ENCODE measurements at places on chromosomes 7 and 10.
A peak's percentile ranks its signal among the peaks of the same experiment; 100 is the strongest.

DNA sequence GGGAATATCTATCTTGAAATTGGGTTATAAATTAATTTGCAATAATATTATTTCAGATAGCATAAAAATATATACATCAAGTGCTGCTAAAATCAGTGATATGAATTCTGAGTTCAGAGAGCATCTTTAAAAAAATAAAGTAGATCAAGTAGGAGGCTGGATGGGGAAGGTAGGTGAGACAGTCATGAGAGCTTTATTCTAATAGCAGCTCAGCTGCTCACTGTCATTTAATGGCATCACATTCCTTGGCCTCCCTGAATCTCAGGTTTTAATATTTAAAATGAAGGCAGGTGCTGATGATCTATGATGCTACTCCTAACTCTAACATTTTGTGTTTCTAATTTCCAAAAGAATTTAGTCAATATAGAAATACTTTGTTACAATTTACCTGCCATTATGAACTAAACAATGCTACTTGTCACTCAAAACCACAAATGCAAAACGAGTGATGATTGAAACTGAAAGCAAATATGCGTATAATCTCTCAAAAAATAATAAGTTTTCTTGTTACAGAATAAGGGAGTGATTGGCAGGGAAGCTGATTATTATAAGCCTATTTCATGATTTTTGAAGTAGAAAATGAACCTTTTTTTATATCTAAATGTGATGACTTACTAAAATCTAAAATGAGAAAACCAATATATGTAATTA lies 147.6 kb upstream of the CSTF2T start:
- DNase-seq, result no peak

GRCh38 chr7:19709249-19709578 lies 377 bp upstream of the POLR1F start:
- no peak for DNase-seq

- no peak for DNase-seq
Measured at GRCh38 chr7:4519819-4520520, 162.1 kb upstream of the FOXK1 start.

GRCh38 chr10:102643336-102644065 lies 778 bp upstream of the TRIM8 start:
- DNase-seq, result no peak

GRCh38 chr7:151010307-151011096 lies 13.8 kb downstream of the ATG9B start:
- DNase-seq, result no peak

DNA sequence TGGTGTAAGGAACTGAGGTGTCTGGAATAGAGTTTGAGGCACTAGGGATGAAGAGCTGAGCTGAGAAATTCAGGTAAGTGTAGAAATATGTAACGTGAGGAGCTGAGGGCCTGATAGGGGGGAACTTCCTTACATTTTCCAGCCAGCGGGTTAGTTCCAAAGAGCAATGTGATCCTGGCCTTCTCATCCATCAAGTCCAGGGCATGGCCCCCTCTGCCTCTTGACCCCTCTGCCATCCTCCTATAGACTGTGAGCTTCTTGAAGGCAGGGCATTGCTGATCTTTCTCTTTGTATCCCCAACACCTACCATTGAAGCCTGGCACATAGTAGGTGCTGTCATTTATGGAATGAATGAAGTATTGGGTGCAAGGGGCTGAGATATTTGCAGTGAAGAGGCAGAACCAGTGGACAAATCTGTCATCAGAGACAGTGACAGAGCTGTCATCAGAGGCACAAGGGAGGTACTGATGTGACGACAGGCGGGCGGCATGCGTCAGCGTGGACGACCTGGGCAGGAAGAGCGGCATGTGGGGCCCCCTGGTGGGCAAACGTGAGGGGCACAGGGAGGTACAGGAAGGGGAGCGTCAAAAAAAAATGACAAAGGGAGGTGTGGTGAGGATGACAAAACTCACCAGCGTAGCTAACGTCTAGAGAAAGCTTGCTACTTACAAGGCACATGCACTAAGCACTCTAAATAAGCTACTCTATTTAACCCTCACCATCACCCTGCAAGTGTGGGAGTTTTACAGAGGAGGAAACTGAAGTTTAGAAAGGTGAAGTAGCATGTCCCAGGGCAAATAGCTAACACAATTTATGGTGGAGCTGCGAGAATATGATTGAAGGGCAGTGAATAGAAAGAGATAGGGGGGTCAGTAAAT lies 5.2 kb upstream of the CAMK2G start:
- DNase-seq, result peak; percentile 89

- no peak for DNase-seq
Measured at GRCh38 chr7:33905389-33906032, at the start of gene BMPER. Gene BMPER (plus strand): TSS chr7:33905539. CDS start chr7:33905614, 75 bp downstream.

GRCh38 chr7:83532219-83532618 lies 116.7 kb downstream of the SEMA3E start:
- no peak for DNase-seq

DNA sequence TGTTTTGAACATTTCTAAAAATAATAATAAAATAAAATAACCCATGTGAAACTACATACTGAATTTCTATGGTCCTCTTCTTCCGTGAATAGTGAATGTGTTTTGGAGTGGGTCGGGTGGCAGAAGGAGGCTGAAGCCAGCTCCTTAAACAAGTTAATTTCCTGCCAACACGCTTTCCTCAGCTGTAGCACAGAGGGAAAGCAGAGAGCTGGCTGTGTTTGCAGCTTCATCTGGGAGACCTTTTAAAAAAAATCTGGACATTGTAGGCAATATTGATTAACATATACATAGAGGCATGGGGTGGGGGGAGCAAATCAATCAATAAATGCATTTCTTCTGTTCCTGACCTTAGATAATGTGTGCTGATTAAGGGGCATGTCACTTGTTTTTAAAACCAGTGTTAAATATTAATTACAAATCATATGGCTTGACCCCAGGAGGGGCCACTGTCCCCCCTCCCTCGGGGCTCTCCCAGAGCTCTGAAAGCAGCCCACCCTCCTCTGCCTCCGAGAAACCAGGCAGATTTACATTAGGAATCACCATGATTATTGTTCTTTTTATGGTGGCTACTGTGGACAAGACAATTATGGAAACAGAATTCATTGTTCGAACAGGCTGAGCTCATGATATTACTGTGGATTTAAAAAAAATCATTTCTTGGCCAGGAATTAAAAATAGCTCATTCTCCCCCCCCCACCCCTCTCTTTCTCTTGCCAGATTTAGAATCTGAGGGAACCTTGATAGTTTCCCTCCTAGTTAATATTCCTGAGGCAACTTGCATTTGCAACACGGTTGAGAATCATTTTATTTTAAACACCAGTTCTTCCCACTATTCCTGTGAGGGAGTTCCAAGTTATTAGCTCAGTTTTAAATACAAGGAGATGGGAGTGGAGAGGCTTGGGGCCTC lies 100.5 kb upstream of the CARD11 start:
- DNase-seq, result no peak

- no peak for DNase-seq
Measured at GRCh38 chr10:14385596-14386593, 55.2 kb upstream of the FRMD4A start.

- DNase-seq, result no peak
Measured at GRCh38 chr7:20441346-20441745, 110.6 kb downstream of the ITGB8 start.

DNA sequence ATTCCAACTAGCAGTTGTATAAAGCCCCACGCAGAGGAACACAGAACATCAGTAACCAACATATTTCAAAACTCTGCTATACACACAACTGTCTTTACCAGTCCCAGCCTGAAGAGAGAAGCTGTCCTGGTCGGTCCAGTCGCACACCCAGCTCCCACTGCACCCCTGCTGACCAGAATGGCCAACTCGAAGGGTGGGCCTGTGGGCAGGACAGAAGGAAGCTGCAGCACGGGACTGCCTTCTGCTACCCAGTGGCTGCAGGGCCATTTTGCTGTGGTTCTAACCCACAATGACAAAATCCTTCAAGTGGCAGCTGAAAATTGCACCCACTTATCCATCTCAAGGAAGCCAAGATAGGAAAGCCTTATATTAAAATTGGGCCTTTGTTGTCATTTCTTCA lies 48.2 kb downstream of the GSDME start:
- DNase-seq, result no peak

GRCh38 chr10:75525067-75525466 lies 93.6 kb downstream of the LRMDA start:
- no peak for DNase-seq

DNA sequence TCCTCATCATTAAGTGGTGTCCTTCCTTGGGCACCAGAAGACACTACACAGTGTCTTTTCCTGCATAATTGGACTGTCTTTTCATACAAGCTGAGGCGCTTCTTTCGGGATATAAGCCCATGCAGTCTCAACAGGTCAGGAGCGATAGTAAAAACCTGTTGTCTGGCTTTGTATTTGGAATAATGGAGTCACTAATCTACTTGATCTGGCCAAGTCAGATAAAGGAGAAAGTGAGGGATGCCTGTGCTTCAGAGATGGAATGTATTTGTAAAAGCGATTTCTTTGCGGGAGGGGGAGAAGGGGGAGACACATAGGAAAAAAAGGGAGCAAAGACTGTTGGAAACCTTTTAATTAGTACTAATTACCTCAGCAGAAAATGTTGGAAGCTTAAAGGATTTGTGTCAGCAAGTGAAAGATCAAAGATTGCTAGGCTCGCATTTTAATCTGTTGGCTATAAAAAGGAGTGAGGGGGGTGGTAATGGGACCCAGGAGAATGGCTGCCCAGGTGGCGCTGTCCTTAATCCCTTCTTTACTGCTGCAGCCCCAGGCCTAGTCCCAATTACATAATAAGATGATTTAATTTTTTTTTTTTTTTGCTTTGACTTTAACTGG lies 581.4 kb downstream of the LRMDA start:
- no peak for DNase-seq

DNA sequence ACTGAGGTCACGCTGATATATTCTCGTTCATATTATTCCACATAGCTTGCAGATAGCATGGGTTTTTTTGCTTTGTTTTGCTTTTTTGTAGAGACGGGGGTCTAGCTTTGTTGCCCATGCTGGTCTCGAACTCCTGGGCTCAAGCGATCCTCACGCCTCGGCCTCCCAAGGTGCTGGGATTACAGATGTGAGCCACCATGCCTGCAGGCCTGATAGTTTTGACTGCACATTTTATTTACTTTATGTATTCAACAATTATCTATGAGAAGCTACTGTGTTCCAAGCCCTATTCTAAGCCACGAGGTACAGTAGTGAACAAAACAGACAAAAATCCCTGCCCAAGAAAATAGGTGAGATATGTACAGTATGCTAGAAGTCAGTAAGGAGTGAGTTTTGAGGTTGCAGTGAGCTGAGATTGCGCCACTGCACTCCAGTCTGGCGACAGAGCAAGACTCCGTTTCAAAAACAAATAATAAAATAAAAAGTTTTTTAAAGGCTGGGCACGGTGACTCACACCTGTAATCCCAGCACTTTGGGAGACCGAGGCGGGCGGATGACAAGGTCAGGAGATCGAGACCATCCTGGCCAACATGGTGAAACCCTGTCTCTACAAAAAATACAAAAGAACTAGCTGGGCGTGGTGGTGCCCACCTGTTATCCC lies 1.3 kb upstream of the YWHAG start:
- no peak for DNase-seq

GRCh38 chr10:71282323-71282680 lies 36.8 kb upstream of the SLC29A3 start:
- no peak for DNase-seq

GRCh38 chr10:122308417-122309141 lies 37.5 kb downstream of the BTBD16 start:
- no peak for DNase-seq

DNA sequence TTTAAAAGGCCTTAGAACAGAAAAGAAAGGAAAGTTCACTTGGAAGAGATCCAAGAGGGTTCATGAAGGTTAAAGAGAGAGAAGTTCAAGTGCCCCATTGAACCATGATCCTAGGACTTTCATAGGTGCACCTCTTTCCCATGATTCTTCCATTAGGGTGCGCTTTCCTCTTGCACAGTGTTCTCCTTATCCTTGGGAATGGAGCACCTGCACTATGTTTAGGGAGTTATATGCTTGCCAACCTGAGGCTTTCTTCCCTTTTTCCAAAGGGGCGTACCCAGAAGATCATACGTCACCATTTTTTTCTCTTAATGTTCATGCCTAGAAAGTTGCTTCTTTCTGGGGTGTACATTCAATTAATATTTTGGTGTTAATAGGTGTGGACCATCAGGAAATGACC lies 908.0 kb upstream of the SORCS1 start:
- no peak for DNase-seq

GRCh38 chr7:106111655-106112117 lies 426 bp downstream of the SYPL1 start:
- peak; percentile 17 for DNase-seq

- DNase-seq, result no peak
Measured at GRCh38 chr7:14894826-14895225, 7.7 kb downstream of the DGKB start.

DNA sequence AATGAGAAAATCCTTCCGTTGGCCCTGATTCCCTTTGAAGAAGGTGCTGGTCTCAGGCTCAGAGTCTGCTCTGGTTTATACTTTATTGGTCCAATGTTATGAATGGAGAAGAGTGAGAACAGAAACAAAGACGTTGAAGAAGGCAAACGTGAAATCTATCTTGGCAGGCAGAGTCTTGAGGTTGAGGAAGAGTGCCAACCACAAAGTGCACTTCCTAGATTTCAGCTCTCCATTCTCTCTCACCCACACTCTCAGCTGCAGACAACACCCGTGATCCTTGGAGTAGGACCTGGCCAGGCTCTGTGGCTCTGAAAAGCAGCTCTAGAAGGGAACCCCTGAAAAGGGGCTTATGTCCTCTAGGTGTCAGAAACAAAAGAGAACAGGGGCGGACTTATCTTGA lies 128.9 kb upstream of the PLXNA4 start:
- no peak for DNase-seq

DNA sequence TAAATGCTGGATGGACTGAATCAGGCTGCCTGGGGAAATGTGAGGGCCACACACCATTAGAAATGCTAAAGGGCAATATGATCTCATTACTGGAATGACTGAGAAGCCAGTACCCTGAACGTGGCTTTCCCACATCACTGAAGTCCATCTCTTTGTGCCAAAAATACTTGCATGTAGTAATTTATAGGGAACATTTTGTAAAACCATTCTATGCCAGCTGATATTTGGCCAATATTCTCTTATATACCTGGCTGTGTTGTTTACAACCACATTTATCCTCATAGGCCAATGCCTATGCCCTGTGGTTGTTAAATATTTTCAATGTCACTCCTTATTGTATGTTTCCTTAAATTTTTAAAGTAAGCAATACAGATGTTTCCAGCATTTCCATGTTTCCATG lies 111.6 kb downstream of the C10orf90 start:
- DNase-seq, result no peak
